Left lung (tissue), 14 donors: ENCODE measurements at places on chromosomes 3 and 15. TPM values are rescaled to one million over a fixed set of nuclear protein-coding genes. Genes with fewer than 3 reads are reported as not detected.

GRCh38 chr3:194078045-194078821 lies 57.7 kb upstream of the HES1 start:
- no peak for DNase-seq

DNA sequence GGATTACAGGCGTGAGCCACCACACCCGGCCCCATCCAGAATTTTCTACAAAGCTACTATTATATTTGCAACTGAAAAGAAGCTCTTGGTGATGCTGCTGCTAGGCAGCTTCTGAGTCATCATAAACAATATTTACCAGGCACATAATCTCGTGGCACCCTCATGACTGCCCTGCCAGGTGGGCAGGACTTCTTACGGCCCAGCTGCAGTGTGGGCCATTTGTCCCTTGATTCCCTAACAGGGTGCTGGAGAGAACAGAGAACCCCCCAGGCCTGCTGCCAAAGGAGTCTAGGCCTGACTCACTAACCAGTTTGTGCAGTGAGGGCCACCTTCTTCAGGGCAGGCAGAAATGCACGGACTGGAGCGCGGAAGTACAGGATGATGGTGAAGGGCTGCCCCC lies 4.9 kb downstream of the EPB42 start:
- no peak for DNase-seq

DNA sequence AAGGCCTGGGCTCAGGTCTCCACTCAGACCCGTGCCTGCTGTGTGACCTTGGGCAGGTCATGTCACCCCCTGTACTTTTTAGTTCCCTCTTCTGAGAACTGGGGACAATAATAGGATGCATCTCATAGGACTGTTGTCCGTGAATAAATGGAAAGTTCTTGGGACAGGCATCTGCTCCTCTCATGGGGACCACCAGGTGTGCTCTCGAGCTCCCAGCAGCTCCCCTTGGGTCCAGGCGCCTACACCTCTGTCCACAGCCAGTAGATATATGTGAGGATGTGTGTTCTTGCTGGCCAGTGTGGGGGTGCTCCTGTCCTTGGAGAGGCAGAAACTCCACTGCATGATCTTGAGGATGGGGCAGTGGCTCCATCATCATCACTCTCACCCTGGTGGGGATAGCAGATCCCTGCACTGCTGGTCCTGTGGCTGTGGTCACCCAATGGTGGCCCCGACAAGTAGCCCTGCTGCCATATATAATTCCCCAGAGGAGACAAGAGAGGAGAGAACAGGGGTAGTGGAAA lies 257.6 kb upstream of the TLE3 start:
- DNase-seq = no peak

GRCh38 chr3:108352176-108352575 lies 55.8 kb downstream of the HHLA2 start:
- no peak for DNase-seq

The ARL14 gene
- total RNA-seq = not detected

- no peak for DNase-seq
Observed at GRCh38 chr15:31305375-31305774, 21.3 kb upstream of the KLF13 start.

The IQCF6 gene
- total RNA-seq = not detected

- no peak for DNase-seq
Observed at GRCh38 chr15:99187936-99188335, 61.4 kb downstream of the TTC23 start.

The CACNA1D gene
- total RNA-seq = 58.2 TPM

GRCh38 chr3:186971578-186971977 lies 41.3 kb downstream of the ST6GAL1 start:
- no peak for DNase-seq

DNA sequence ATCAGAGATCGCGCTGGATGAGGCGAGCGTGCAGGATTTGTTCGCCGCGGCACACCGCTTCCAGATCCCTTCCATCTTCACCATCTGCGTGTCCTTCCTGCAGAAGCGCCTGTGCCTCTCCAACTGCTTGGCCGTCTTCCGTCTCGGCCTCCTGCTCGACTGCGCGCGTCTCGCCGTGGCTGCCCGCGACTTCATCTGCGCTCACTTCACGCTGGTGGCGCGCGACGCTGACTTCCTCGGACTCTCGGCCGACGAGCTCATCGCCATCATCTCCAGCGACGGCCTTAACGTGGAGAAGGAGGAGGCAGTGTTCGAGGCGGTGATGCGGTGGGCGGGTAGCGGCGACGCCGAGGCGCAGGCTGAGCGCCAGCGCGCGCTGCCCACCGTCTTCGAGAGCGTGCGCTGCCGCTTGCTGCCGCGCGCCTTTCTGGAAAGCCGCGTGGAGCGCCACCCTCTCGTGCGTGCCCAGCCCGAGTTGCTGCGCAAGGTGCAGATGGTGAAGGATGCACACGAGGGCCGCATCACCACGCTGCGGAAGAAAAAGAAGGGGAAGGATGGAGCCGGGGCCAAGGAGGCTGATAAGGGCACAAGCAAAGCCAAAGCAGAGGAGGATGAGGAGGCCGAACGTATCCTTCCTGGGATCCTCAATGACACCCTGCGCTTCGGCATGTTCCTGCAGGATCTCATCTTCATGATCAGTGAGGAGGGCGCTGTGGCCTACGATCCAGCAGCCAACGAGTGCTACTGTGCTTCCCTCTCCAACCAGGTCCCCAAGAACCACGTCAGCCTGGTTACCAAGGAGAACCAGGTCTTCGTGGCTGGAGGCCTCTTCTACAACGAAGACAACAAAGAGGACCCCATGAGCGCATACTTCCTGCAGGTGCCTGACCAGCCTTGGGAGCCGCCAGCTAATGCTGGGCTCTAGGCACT lies 819 bp downstream of the KLHL40 start:
- peak; percentile 24 for DNase-seq

DNA sequence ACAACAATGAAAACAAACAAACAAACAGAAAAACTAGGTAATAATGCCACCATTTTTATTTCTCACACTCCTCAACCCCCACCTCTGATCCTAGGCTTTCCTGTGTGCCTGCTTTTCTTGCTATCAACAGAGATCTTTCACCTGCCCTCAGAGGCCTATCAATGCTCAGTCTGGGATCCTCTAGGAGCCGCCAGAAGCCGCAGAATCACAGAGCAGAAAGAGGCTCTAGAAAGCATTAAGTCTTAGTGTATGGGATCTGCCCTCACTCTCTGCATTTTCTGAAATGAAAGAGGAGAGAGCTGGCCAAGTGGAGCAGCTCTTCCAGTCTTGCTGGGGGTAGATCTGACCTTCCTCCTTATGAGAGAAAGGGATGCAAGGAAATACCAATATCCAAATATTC lies 306.8 kb downstream of the TUSC7 start:
- no peak for DNase-seq

The CNTN3 gene
- total RNA-seq = 2.0 TPM

DNA sequence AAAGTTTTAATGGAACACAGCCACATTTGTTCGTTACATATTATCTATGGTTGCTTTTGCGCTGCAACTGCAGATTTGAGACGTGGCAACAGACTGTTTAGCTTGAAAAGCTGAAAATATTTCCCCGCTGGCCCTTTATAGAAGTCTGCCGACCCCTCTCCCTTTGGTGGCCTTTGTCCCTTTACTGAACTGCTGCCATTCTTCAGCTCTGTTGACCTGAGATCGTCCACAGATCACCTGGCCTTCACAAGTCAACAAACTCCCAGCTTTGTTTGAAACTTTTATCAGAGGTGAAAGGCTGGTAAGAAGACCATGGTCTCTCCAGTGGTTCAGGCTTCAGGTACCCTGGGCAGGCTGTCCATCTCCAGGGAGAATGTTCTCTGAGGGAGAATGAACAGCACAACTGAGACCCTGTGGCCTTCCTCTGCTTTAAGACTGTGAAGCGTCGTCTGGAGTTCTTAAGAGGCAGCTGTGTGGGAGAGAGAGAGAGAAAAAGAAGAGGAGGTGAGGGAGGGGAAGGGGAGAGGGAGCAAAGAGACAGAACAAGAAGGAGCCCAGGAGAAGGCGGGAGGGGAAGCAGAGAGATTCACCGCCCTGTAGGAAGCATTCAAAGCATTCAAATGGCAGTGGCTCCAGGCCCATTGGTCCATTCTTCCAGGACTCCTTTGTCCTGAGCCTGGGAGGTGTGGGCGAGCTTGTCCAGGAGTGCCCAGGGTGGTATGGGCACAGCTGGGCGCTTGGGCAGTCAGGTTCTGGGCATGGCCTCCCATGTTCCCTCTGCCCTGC lies 53.7 kb upstream of the INSYN1 start:
- DNase-seq = no peak

DNA sequence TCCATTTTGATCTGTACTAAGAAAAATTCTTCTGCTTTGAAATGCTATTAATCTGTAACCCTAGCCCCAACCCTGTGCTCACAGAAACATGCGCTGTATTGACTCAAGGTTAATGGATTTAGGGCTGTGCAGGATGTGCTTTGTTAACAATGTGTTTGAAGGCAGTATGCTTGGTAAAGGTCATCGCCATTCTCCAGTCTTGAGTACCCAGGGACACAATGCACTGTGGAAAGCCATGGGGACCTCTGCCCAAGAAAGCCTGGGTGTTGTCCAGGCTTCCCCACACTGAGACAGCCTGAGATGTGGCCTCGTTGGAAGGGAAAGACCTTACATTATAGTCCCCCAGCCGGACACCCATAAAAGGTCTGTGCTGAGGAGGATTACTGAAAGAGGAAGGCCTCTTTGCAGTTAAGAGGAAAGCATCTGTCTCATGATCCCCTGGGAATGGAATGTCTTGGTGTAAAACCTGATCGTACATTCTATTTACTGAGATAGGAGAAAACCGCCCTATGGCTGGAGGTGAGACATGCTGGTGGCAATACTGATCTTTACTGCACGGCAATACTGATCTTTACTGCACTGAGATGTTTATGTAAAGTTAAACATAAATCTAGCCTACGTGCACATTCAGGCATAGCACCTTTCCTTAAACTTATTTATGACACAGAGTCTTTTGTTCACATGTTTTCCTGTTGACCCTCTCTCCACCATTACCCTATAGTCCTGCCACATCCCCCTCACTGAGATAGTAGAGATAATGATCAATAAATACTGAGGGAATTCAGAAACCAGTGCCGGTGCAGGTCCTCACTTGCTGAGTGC lies 6.3 kb downstream of the PIGZ start:
- no peak for DNase-seq

GRCh38 chr3:1147819-1148218 lies 55.0 kb downstream of the CNTN6 start:
- DNase-seq = no peak

DNA sequence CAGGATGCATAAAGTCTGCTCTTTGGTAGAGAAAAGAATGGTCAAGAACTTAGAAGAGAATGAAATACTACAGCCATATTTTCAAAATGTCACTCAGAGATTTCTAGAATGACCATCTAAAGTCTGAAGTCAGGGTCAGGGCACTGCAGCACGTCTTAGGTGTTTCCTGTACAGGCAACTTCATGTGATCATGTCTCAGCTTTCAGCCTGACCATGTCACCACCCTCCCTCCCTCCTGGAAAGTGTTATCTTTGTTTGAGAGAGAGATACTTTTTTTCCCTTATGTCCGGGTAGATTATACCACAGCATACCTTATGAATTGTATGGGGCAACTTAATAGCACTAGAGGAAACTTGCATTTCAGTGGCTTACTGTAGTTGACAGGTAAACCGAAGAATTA lies 558.0 kb upstream of the TGFBR2 start:
- DNase-seq = no peak

DNA sequence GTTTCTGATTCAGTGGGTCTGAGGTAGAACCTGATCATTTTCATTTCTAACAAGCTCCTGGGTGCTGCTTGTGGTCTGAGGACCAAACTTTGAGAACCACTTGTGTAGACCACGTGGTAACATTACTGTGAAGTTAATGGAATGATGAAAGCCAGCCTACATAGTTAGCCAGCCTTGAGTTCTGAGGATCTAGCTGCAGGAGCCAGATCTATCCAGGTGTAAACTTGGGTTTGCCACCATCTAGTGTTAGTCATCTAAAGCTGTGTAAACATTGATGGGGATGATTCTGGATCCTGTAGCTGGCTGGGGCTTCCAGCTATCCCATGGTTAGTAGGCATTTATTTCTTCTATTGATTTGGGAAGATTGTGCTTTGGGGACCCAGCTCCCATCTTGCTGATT lies 170.0 kb downstream of the TMEM108 start:
- no peak for DNase-seq

GRCh38 chr3:170815936-170816335 lies 54.1 kb downstream of the RPL22L1 start:
- DNase-seq = no peak

The CCDC71 gene
- 21.0 TPM for total RNA-seq

GRCh38 chr15:98442379-98442833 lies 205.9 kb upstream of the IGF1R start:
- DNase-seq = no peak

DNA sequence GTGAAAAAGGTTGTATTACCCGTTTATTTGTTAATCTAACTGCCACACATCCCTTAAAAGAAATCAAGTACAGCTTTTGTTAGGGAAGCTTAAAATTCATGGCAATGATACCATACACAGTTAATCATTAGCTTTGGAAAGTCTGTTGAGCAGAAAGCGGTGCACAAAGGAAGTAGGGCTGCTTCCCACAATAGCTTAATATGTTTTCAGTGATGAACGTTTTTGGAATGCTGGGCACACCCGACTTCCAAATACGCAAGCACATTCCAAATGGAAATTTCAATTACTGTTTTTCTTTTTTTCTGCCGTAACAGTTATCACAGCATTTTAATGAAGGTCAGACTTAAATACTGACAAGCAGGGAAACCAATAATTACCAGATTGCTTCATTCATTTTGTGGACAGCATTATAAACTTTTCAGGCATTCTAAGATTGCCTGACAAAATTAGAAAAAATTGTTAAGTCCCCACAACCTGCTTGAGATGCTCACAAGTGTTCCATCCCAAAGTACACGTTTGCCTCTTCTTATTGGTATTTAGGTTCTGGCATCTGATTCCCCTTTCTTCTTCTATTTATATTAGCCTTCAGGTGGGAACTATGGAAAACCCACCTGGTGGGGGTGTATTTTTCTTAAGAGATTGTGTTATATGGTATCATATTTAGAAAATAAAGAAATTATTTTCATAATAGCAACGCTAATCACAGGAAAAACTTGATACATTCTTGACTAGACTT lies 1.1 kb upstream of the ECT2 start:
- DNase-seq = no peak

DNA sequence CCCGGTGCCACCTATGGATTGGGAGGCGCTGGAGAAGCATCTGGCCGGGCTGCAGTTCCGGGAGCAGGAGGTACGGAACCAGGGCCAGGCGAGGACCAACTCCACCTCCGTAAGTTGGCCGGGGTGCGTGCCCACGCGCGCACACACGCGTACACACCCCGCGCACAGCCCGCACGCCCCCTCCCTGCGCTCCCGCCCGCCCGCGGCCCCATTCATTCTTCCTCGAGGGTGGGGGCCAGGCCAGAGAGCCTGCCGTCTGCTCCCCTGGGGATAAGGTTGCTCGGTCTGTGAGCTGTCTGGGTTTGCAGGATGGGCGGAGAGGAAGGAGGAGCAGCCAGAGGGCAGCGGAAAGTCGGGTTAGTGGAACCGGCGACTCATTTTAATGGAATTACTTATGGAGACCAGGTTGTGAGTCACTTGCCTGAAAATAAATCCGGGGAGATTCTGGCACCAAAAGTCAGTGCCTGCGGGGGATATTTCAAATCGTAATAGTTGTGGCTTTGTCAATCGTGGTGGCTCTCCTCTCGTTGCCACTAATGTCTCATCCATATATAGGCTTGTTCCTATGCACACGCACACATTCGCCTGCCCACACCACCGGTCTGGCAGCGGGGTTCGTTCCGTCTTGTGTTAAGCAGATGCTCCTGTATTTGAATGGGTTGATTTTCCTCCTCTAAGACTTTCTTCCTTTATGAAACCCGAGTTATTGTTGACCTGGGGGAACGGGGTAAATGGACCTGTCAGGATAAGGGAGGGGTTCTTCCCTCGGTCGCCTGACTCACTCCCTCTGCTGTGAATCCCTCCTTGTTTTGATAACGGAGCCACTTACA lies 223.4 kb upstream of the IL12A start:
- DNase-seq = peak; percentile 80
